ENCODE measurements at places on chromosomes 3 and 15.

GRCh38 chr3:143245692-143246091 is 126.1 kb downstream of the CHST2 start:
- DNase-seq: no peak

GRCh38 chr3:58042947-58043707 is 34.9 kb downstream of the FLNB start:
- no peak for DNase-seq

GRCh38 chr15:93164409-93164808 is 75.4 kb upstream of the RGMA start:
- DNase-seq: no peak

- DNase-seq: no peak
These were observed 32.8 kb upstream of the PRR20G start for GRCh38 chr3:127320529-127321121.

GRCh38 chr3:18076301-18076700 is 333.9 kb upstream of the TBC1D5 start:
- no peak for DNase-seq

DNA sequence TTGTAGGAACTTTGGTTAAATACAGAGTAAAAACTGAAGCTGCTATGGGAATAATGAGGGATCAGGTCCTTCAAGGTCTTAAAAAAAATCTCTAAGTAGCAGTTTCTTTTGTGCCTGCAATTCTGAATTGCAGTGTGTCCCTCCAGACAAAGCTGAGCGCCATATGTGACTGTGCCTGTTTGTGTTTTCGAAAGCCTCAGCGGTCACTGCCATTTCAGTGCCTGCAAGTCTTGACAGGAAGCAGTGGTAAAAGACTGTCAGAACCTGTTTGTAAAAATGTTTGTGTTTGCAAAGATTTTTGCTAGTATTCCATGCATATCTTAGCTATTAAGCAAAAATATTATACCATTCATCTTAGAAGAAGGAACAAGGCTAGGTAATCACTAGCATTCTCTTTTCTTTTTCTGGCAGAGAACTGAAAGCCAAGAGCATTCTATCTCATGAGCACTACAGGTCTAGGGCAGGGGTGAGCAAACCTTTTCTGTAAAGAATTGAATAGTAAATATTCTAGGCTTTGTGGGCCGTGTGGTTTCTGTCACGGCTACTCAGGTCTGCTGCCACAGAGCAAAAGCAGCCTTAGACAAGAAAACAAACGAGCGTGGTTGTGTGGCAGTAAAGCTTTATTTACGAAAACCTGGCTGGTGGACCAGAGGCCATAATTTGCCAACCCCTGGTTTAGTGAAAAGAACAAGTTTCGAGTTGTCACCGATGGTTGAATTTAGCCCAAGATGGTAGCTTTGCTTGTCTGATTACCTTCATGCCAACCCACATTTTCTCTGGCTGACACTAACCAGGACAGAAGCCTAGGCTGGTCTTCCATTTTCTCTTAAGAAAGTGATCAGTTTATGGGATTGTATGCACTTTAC is 134.4 kb downstream of the CACNA1D start:
- no peak for DNase-seq

DNA sequence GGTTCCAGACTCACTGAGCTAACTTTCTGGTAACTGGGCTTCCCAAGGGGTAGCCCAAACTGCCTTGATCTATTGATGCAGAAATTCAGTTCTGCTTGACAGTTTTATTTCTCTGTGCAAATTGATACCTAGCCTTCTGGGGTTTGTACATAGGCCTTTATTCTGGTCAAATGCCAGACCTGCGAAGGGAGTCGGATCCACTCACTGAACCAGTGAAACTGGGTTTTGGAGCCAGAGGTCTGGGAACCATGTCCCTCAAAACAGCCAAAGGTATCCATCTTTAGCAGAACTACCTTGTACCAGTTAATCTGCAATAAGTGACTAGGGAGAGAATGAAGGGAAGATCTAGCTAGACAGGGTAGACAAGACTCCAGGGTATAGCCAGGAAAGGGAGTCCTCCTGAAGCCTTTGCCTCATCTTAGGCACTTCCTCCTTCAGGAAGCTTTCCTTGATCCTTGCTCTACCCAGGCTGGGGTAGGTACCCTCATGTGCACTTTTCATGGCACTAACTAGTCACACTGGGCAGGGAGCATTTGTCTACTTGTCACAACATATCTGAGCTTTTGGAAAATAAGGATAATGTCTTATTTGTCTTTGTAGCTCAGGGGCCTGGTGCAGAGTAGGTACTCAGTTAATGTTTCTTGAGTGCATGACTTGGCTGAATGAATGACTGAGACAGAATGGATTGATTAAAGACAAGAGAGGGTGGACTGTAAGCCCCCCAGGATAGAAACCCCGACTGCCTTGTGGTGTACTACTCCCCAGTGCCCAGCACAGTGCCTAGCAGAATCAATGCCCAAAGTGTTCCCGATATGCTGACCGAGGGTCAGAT is 1.4 kb upstream of the SNX33 start:
- DNase-seq: no peak

- no peak for DNase-seq
These were observed 31.8 kb downstream of the PCSK6 start for GRCh38 chr15:101457696-101458095.

DNA sequence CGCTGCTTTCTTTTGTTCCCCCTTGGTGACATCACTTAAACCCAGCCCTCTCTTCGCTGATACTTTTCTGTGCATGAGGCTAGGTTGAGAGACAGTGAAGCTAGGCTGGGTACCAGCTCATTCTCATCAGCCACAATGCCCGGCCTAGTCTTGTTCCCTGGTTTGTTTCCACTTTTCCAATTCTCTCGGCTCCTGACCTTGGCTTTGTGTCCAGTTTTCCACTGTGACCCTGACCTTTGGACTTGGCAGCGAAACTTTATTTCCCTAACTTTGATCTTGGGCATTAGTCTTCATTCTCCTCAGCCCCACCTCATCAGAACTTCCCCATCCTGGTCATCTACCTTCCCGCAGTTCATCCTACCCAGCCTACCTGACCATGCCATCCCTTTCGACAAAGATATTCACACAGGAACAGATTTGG is 908 bp upstream of the ADPGK start:
- DNase-seq: no peak

GRCh38 chr3:107209302-107209990 is 167.8 kb upstream of the CCDC54 start:
- DNase-seq: no peak

- no peak for DNase-seq
These were observed 1393.6 kb downstream of the SI start for GRCh38 chr3:163684651-163685050.

DNA sequence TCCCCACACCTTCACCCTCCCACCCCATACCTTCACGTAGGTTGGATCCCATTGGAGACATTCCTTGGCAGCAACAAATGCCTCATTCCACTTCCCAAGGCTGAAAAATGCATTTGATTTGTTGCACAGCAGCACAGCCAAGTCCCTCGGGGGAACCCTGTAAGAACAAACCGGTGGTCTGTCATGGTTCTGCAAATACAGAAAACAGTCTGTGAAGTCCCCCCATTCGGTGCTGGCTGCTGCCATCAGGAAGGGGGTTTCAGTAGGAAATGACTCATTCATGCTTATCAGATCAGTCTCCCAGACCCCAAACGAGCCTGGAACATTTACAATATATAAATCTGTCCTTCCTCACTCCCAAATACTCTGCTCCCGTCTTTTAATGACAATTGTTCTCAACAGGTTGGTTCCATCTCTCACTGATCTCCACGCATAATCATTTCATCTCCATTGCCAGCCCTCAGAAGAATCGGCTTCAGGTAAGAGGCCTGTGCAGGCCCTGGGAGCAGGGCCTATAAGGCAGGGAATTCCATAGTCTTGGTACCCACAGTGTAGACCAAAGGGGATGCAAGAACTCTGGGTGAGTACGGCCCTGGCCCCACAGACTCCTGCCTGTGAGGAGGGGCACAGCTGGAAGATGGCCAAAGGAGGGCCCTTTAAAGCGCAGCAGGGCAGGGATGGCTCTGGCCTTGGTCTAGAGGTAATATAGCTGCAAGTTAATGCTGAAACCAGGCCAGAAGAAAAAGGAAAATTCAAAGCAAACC is 41.6 kb downstream of the TRANK1 start:
- DNase-seq: no peak

DNA sequence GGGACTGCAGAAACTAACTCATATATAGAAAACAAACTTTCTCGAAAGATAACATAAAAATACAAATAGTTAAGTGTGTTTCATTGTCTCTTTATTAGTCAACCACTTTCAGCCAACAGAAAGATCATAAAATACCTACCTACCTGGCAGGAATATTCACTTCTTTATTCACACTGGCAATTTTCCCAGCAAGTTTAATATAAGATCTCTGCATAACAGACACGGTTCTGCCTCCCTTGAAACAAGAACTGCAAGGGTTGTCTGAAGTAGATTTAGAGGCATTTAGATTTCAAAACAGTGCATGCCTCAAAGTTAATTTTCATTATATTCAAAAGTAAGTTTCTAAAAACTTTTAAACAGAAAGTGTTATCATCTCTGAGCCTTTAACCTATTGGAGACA is 7.1 kb downstream of the NPTN start:
- DNase-seq: no peak

DNA sequence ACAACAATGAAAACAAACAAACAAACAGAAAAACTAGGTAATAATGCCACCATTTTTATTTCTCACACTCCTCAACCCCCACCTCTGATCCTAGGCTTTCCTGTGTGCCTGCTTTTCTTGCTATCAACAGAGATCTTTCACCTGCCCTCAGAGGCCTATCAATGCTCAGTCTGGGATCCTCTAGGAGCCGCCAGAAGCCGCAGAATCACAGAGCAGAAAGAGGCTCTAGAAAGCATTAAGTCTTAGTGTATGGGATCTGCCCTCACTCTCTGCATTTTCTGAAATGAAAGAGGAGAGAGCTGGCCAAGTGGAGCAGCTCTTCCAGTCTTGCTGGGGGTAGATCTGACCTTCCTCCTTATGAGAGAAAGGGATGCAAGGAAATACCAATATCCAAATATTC is 306.8 kb downstream of the TUSC7 start:
- no peak for DNase-seq

DNA sequence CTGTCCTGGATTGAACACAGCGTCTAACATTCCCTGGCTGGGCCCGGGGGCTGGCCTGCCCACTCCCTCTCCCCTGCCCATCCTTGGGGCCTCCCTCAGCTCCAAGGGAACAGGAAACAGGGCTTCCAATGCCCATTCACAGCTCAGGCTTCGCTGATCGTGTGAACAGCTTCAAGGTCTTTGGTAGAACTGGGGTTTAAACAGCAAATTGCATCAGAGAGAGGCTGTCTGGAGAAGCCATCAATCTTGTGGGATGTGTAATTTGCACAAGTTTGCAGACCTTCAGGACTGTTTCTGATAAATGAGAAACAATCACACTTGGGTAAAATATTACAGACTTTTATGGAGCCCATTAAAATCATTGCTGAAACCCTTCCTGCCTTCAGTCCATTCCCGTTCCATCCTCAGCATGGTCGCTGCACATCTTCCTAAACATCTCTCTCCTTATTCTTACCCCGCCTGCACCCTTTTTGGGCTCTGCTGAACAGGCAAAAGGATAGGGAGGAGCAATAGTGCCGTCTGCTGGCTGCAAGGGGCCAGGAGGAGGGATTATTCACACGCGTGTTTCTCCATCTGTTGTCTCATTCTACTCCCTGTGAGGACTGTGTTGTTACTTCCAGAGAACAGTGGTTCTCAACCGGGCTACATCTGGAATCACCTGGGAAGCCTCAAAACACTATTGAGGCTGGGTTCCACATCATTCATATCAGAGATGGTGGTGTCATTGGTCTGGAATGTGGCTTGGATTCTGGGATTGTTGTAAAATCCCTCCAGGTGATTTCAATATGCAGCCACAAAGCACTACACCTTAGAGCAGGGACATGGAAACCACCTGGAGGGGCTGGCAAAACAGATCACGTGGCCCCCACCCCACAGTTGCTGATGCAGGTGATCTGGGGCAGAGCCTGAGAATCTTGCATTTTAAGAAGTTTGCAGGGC is 116.3 kb downstream of the CLSTN2 start:
- no peak for DNase-seq

DNA sequence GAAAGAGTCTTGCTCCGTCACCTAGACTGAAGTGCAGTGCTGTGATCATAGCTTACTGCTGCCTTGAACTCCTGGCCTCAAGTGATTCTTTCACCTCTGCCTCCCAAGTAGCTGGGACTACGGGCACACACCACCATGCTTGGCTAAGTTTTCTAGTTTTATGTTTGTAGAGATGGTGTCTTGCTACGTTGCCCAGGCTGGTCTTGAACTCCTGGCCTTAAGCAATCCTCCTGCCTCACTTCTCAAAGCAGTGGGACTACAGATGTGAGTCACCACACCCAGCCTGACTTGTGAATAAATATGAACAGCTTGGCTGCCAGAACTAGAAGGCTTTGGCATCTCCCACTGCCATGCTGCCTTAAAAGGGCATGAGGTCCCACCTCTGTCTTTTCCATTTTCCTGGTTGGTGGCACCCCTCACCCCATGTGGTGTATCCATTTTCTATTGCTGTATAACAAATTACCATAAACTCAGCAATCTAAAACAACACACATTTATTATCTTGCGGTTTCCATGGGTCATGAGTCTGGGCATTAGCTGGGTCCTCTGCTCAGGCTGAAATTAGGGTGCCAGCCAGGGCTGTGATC is 44.3 kb downstream of the PTPRG start:
- no peak for DNase-seq

DNA sequence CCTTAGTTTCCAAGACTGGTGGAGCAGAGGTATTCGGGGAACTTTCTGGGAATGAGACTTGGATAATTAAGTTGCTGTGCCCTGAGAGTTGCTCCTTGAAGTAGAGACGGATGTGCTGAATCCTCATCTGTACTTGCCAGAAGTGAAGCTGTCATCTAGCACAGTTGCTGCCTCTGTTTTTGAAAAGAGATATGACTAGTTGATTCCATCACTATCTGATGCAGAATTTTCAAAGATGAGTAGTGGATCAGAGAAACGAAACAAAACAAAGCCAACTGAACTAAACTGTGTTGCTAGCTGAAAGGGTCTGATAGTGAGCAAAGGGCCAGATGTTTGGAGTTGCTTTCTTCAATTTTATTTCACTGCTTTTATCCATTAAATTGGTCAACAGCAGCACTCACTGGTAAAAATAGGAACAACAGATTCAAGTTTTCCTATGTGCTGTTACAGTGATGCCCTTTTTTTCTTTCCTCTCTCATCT is 52.7 kb downstream of the MITF start:
- DNase-seq: peak; percentile 67

GRCh38 chr3:107683447-107683846 is 160.7 kb downstream of the BBX start:
- DNase-seq: no peak

Data from EL (cell line).